Stimulated activated CD8-positive, alpha-beta memory T cell treated with anti-CD3 and anti-CD28 coated beads, Interleukin-15, amount 100 ng/mL, for 24 hours (primary cell): ENCODE measurements at places on chromosomes 5 and 9.

- no peak for DNase-seq
These were observed 94.6 kb upstream of the SMC2 start for GRCh38 chr9:103999375-104000062.

GRCh38 chr9:34896112-34896511, 62.0 kb upstream of the PHF24 start:
- no peak for DNase-seq

DNA sequence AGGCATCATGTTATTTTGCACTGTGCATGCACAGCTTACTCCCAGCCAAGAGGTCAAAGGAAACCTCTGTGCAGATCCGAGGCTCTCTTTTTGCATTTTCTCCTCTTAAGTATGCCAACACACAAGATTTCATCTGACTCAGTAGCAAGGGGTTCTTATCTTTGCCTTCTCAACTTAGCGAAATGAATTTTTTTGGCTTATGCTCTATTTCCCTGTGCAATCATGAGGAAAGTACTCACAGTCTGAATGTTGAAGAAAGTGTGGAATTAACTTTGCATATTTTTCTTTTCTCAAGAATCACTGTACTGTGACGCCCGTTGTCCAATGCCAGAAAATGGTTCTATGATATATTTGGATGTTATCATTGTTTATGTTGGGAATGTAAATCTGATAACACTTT, 173.5 kb upstream of the FBXL7 start:
- no peak for DNase-seq

- no peak for DNase-seq
These were observed 143.3 kb downstream of the GAS1 start for GRCh38 chr9:86804011-86804410.

- no peak for DNase-seq
These were observed 23.3 kb downstream of the CCNH start for GRCh38 chr5:87389296-87390034.

DNA sequence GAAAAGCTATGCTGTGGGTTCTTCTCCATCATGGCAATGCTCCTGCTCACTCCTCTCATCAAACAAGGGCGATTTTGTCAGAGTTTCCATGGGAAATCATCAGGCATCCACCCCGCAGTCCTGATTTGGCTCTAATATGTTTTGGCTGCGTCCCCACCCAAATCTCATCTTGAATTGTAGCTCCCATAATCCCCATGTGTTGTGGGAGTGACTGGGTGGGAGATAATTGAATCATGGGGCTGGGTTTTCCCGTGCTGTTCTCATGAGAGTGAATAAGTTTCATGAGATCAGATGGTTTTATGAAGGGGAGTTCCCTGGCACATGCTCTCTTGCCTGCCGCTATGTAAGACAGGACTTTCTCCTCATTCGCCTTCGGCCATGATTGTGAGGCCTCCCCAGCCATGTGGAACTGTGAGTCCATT, 163.8 kb downstream of the GADD45G start:
- DNase-seq, result no peak

DNA sequence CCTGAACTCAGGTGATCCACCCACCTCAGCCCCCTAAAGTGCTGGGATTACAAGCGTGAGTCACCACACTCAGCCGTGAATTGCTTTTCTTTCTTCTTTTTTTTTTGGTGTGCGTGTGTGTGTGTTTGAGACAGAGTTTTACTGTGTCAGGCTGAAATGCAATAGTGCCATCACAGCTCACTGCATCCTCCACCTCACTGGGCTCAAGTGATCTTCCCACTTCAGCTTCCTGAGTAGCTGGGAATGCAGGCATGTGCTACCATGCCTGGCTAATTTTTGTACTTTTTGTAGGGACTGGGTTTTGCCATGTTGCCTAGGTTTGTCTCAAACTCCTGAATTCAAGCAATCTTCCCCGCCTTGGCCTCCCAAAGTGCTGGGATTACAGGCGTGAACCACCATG, 113.7 kb upstream of the HAPLN1 start:
- no peak for DNase-seq

DNA sequence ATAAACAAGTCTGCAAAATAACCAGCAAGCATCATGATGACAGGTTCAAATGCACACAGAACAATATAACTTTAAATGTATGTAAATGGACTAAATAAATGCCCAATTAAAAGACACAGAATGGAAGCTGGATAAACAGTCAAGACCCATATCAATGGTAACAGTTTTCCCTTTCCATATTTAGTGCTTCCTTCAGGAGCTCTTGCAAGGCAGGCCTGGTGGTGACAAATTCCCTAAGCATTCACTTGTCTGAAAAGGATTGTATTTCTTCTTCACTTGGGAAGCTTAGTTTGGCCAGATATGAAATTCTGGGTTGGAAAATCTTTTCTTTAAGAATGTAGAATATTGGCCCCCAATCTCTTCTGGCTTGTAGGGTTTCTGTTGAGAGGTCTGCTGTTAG, 120.2 kb upstream of the RASA1 start:
- DNase-seq, result no peak

GRCh38 chr9:72949918-72950325, 2.9 kb downstream of the ALDH1A1 start:
- DNase-seq, result no peak

- no peak for DNase-seq
These were observed 122.7 kb downstream of the ST8SIA4 start for GRCh38 chr5:100780376-100780870.
